AG10803 (cell line): ENCODE measurements at places on chromosomes 6 and 20.
A peak's percentile ranks its signal among the peaks of the same experiment; 100 is the strongest.

- DNase-seq, result peak; percentile 59
Observed at GRCh38 chr6:150634176-150634963, 34.7 kb downstream of the PLEKHG1 start.

DNA sequence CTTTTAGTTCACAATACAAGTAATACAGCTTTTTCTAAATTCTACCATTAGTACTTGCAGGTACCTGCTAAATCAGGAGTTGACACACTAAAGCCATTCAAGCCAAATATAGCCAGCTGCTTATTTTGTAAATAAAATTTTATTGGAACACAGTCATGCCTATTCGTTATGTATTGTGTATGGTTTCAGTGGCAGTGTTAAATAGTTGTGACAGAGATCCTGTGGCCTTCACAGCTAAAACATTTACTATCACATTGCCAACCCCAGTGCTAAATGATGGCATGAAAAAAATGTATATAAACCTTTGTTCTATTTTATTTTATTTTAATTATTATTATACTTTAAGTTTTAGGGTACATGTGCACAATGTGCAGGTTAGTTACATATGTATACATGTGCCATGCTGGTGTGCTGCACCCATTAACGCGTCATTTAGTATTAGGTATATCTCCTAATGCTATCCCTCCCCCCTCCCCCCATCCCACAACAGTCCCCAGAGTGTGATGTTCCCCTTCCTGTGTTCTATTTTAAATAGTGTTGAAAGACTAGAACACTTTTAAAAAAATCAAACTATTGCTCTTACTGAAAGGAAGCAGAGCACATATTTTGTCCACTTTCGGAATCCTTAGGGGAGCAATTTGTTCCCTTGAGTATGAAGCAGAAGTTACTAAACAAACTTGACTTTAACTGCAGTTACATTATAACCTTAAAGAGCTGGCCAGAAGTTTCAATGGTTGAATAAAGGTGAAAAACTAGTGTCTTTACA is 115.7 kb downstream of the PRIM2 start:
- peak; percentile 30 for DNase-seq

- DNase-seq, result no peak
Observed at GRCh38 chr6:33868141-33868540, 64.3 kb upstream of the MLN start.

DNA sequence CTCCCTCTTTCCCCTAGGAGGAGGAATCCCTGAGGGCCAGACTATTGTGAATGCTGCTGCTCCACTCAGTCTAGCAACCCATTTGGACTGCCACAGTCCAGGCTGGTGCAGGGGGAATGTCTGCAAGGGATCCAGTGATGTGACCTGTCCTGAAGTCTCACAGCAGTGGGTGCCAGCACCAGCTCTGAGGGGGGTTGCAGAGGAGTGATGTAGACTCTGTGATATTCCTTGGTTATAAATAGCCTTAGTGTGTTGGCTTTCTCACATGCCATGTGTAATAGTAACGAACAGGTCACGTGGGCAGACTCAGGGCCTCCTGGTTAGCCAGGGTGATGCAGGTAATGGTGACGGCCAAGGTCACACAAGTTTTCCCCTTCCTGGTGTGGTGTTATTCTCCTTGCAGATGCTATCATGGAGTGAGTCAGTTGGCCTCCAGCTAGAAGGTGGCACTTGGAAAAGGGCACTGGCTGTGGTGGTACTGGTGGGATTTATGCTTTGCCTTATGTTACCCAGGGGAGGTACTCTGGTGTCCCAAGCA is 404.4 kb downstream of the UTRN start:
- DNase-seq, result no peak

DNA sequence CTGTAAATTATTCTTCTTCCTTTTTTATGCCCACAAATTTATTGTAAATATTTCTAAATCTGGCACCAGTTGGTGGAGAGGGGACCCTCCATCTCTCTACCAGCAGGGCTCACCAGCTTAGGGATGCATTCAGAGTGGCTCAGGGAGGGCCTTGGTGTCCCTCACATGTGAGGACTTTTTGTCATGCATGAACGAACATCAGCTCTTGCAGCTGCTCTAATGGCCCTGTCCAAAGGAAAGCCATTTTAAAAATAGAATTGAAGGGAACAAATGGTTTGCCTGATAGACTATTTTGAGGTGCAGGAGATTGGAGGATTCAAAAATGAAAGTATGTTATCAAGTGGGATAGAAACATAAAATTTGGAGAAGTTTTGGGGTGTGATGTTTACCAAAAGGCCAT is 37.5 kb upstream of the KLHL31 start:
- no peak for DNase-seq

- no peak for DNase-seq
Observed at GRCh38 chr20:9149796-9150195, 80.9 kb downstream of the PLCB4 start.

DNA sequence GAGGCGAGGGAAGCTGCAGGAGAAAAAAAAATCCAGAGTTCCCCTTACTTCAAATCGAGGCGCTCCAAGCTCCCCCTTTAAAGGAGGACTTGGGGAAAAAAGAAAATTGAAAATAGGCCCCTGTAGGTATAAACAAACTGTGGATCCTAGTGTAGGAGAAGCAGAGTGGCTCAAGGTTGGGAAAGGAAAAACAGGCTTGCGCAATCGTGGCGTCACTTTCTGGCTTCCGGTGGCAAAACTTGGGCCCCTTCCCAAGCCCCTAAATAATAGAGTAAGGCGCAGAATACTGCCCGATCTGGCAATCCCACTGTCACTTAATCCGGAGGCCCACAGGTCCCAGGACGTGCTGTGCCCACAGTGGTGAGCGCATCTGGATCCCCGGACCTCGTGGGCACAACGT is 8.0 kb downstream of the PAX1 start:
- no peak for DNase-seq

- peak; percentile 74 for DNase-seq
Observed at GRCh38 chr6:106279179-106279578, 46.4 kb downstream of the ATG5 start.

- peak; percentile 79 for DNase-seq
Observed at GRCh38 chr20:50788045-50788991, 6.5 kb upstream of the BCAS4 start.

- no peak for DNase-seq
Observed at GRCh38 chr20:46111028-46111835, 6.9 kb upstream of the CD40 start.

GRCh38 chr6:37313723-37314486 is 39.9 kb upstream of the RNF8 start:
- no peak for DNase-seq

DNA sequence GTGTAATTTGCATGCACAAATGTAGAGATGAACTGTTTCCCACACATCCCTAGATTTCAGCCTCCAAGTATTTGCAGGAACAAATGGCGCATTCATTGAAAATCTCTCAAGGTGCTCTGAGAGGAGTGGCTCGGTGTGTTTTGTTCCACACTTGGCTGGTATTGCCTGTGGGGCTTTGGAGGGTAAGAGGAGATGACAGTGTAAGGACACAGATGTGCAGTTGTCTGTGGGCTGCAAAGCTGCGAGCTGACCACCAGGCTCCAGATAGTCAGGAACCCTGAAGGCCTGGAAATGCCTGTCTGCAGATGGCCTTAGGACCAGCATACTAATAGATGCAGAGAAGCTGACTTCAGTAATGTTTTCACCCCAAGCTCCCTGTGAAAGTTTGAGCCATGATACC is 57.7 kb upstream of the PBOV1 start:
- no peak for DNase-seq

GRCh38 chr6:142871910-142872331 is 73.1 kb downstream of the HIVEP2 start:
- DNase-seq, result peak; percentile 91

- no peak for DNase-seq
Observed at GRCh38 chr6:20409427-20409971, 7.8 kb downstream of the E2F3 start.

DNA sequence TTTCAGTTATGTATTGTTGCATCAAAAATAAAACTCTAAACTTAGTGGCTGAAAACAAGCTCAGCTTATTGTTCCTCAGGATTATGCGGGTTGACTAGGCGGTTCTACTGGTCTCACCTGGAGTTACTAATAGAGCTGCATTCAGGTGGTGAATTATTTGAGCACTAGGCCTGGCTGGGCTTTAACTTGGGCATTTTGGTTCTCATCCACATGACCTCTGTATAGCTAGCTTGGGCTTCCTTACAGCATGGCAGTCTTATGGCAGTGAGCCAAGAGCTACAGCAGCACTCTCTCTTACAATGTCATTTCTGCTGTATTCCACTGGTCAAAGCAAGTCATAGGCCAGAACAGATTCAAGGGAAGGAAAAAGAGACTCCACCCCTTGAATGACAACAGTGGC is 1.6 kb downstream of the PGBD1 start:
- no peak for DNase-seq

DNA sequence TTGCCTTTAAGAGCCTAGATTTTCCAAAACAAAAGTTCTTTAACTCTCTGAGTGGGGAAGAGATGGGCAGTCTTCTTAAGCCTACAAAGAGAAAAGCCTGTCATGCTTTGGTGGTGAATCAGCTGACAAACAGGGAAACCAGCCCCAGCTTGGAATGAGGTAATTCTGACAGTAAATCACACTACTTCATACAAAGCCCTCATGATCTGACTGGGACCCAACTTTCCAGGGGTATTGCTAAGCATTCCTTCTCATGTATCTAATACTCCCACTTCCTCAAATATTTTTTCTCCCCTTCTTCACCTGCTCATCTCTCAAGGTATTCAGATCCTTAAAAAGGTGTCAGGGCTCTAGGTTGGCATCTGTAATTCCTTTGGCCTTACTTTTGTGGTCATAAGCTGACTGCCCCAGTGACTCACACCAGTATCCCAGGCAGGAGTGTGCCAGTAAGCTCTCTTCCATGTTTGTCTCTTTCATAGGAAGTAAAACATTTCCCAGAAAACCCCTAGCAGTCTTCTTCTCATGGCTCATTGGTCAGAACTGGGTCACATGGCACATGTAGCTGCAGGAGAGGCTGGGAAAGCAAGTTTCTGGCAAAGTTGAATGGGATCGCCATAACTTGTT is 15.0 kb upstream of the TBC1D22B start:
- DNase-seq, result peak; percentile 98

- peak; percentile 27 for DNase-seq
Observed at GRCh38 chr6:140382355-140382754, 1007.9 kb upstream of the CITED2 start.

DNA sequence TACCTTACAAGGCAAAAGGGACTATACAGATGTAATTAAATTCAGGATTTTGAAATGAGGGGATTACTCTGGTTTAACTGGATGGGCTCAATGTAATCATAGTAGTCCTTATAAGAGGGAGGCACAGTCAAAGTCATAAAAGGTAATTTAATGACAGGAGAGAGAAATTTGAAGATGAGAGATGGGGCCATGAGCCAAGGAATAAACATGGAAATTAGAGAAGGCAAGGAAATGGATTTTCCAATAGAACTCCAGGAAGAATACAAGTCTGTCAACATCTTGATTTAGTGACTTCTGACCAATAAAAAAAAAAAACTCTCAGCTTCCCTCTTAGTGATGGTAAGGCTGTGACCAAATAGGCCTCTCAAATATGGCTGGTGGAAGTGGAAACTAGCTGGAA is 101.9 kb upstream of the BEND3 start:
- no peak for DNase-seq

DNA sequence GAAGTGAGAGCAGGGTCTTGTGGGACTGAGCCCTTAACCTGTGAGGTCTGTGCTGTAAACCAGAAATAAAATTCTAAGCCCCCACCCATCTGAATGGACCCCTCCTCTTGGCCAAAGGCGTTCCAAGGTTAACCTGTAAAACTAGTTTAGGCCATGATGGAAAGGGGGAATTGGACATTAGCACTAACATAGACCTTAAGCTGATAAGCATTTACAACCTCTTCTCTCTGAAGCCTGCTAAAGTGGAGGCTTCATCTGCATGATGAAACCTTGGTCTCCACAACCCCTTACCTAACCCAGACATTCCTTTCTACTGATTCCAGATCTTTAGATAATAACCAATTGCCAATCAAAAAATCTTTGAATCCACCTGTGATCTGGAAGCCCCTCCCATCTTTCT is 25.8 kb downstream of the PIGT start:
- no peak for DNase-seq

DNA sequence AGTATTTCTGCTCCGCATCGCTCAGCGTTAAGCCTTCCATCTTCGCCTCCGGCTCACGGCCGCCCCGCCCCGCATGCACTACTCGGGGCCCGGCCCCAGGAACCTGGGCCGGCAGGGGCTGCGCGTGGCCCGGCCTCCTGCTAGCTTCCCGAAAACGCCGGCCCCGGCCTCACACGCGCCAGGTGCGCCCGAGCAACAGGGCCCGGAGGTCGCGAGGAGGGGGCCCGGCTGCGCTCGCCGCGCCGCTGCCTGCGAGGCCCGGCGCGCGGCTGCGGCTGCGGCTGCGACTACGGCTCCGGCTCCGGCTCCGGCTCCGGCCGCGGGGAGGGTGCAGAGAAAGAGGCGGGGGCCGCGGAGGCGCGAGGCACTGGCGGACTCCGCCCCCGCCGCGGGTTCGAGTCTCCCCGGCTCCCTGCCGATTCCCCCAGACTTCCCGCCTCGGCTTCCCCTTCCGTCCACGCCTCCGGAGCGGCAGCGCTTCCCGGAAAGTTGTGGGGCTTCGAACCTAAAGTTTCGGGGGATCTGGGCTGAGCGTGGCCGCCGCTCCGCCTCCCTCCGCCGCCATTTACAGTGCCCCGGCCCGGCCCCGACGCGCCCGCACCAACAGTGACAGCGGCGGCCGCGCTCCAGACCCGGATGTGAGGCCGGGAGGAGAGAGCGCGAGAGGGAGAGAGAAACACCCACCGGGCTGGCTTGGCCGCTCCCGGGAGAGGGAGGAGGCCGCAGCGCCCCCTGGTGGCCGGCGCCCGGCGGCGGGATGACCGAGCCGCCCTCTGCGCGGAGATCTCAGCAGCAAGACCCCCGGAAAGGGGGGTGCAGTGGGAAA is at the start of gene REPS1:
Gene REPS1 (minus strand): TSS at position 611 of the 826 bp plus-strand sequence. CDS start 571 bp downstream, at position 40.
- peak; percentile 88 for DNase-seq

DNA sequence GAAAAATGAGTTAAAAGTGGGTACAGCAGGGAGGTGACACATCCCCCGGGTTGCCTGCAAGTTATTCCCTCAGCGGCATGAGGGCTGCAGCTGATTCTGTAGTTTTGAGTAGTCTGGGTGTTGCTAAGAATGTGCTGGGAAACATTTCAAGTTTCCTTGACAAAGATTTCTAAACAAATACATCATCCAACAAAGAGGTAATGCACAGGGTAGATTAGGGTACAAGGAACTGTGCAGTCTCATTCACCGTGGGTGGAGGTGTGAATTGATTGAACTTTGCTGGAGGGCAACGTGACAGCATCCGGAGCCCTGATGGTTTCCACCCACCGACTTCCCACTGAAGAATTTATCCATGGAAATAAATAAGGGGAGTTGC is 21.8 kb downstream of the CASS4 start:
- DNase-seq, result peak; percentile 94
